ENCODE measurements at places on chromosomes 1 and 21.

GRCh38 chr1:36693161-36693525 is 210.4 kb upstream of the CSF3R start:
- DNase-seq, result no peak

- no peak for DNase-seq
Observed at GRCh38 chr21:34345892-34346291, 17.9 kb upstream of the KCNE2 start.

DNA sequence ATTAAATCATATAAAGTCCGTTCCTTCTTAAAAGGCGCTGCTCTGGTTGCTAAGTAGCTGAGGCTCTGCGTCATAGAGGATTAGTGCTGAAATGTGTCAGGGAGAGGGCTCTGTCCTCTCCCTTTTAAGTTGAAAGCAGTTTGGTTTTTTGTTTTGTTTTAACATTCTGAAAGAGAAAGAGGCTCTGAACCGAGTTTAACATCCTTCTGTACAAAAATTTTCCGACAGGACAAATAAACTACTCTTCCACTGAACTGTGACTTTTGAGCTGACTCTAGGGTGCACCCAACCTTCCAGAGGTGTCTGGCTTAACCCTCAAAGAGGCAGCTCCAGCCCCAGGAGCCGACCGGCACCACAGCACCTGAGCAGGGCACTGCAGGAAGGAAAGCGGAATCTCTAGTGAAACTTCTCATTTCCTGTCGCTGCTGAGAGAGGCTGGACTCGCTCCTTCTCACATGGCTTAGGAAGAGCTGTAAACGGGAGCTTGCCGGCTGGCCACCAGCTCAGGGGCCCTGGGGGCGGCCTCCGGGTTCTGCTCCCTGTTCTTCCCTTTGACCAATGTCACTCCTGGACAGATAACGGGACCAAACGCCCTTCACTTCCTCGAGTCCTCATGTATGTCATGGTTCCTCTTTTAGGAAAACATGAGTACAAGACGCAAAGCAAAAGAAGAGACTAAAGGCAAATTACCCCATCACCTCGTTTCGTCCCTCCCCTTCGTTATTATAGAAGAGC is 1.2 kb downstream of the VAV3 start:
- DNase-seq, result no peak

- no peak for DNase-seq
Observed at GRCh38 chr1:77636864-77637263, 45.6 kb downstream of the ZZZ3 start.

GRCh38 chr1:38444311-38444710 is 397.7 kb upstream of the POU3F1 start:
- DNase-seq, result no peak

DNA sequence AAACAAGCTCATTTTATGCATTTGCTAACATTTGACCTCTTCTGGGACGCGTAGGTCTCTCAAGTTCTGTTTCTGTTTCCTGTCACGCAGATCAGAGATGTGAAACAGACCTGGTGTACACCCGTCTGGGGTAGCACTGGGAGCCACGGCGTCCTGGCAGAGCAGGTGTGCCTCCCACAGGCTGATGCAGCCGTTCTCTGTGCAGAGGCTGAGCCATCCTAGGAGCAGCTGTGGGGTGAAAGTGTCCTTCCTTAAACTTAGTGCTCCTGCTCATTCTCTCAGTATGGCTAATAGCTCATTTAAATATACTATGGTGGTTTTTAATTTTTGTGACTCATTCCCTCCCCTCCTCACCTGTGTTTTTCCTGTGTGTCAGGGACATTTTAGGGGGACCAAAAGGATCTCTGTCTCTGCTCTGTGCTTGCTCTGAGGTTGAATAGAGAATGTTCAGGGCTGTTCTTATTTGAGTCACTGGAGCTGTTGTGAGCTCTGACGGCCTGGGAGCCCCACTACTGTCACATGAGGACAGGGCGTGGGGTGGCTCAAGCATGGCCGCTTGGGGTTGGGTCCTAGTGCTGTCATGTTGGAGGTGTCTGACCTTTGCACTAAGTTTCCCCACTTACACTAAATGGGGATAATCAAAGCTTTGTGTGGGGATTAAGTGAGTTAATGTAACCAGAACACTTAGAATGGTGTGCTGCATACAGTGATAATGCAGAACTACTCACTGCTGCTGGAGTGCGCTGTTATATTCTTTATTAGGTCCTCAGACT is 43.0 kb downstream of the GALNT2 start:
- DNase-seq, result no peak

DNA sequence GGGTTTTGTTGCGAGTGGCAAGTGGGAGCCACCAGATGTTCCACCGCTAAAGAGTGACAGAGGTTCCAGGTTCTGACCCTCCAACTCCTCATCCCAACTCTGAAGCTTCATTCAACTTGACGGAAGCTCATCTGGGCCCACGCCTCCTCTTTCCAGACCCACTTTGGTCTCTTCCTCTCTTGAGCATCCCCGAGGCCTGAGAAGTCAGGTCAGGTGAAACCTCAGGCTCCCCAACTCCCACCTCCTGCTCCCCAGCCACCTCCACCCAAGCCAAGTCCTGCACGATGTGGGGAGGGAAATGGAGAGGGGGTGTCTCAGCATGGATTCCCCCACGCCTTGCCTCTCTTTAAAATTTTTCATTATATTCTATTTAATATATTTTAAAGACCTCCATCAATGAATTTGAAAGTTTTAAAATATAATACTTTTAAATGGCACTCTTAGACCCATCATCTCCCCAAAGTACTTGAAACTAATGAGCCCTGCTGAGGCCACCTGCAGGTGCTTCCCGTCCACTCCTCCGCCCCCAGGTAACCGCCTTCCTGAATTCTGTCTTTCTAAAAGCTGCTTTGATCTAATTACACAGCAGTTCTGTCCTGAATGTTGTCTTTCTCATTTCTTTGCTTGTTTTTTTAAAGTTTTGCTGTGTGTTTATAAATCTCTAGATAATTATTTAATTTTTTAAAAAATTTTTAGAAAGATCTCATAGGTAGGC is 238.1 kb downstream of the KAZN start:
- DNase-seq, result no peak

DNA sequence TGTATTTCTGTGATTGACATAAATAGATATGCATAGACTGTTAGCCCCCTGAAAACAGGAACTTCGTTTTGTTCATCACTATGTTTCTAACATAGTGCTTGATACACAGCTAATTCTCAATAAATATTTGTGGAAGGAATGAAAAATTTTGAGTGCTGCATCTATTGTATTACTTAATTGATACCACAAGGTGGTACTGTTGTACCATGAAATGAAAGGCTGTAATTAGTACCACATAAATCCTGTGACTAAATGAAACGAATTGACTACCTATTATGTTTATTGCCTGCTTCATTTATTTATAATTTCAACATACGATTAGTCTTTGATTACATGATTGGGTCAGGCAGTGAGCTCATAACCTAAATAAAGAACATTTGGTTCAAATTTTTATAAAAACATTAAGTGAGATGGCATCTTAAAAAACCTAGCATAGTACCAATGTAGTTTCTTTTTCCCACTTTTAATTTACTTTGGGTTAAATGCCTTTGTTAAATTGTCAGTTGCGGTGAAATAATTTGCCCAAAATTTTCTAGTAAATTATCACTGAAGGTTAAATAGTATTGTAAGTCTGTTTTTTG is 15.0 kb upstream of the TGFB2 start:
- DNase-seq, result peak; percentile 17

DNA sequence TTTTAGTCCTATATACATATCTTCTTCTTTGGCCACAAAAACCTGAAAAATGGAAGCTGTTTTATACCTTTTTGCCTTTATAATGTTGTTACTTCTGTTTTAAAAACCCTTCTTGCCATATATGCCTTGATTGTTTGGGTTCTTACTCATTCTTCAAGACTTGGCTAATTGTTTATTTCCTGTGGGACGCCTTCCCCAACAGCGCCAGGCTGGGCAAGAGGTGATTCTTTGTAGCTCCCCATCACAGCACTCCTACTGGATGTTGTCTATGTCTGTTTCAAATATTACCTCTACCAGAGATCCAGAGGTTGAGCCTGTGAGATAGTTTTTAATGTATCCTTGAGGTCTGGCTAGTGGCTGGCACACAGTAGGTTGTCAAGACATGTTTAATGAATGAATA is 73.2 kb upstream of the CYP2J2 start:
- DNase-seq, result no peak

DNA sequence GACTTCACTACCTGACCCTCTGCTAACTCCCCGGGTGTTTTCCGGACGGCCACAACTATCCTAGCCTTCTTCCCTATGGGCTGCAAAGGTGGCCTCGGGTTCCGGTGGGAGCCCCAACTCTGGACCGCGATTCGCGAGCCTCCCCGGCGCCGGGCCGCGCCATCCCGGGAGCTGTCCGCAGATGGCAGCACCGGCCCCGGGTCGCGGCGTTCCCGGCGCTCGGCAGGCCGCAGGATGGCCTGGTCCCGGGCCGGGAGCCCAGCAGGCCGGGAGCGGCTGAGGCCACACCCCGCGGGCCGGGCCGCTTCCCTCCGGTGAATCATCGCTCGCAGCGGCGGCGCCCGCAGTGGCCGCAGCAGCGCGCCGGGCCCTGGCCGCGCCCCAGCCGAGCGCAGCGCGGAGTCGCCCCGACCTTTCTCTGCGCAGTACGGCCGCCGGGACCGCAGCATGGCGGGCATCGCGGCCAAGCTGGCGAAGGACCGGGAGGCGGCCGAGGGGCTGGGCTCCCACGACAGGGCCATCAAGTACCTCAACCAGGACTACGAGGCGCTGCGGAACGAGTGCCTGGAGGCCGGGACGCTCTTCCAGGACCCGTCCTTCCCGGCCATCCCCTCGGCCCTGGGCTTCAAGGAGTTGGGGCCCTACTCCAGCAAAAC is at the start of gene CAPN2:
Gene CAPN2 (plus strand): TSS at position 346 of the 656 bp plus-strand sequence. CDS start 102 bp downstream, at position 448.
- DNase-seq, result peak; percentile 60

- no peak for DNase-seq
Observed at GRCh38 chr1:32334274-32334861, 1.7 kb downstream of the MARCKSL1 start.

DNA sequence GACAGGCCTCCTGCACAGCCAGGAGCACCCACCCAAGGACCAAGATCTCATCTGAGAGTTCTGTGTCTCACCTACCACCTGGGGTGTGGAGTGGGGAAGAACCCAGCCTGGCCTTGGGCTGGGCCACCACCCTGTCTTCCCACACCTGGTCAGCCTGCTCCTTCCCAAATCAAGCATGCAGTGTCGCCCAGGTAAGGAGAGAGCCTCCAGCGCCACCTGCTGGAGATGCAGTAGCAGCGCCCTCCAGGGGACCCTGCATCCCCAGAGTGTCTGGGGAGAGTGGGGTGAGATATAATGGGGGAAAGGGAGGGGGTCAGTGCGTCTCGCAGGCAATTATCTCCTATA is 32.3 kb downstream of the KIAA2013 start:
- no peak for DNase-seq

DNA sequence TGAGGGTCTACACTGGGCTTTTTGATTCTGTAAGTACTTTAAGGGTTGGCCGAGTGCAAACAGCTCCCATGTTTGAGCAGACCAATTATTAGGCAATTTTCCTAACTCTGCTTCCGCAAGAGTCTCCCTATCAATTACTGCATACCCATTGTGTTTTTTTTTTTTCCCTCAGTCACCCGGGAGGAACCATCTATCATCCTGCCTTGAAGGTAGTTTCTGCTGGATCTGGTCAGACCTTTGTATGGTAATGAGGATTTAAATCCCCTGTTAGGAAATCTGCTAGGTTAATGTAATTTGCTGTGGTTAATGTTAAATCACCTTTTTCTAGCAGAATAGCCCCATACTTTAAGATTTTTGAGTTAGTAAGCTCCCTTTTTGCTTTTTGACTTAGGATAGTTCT is 40.8 kb upstream of the WARS2 start:
- DNase-seq, result no peak

GRCh38 chr1:181789395-181789794 is 272.1 kb downstream of the ZNF648 start:
- DNase-seq, result no peak

DNA sequence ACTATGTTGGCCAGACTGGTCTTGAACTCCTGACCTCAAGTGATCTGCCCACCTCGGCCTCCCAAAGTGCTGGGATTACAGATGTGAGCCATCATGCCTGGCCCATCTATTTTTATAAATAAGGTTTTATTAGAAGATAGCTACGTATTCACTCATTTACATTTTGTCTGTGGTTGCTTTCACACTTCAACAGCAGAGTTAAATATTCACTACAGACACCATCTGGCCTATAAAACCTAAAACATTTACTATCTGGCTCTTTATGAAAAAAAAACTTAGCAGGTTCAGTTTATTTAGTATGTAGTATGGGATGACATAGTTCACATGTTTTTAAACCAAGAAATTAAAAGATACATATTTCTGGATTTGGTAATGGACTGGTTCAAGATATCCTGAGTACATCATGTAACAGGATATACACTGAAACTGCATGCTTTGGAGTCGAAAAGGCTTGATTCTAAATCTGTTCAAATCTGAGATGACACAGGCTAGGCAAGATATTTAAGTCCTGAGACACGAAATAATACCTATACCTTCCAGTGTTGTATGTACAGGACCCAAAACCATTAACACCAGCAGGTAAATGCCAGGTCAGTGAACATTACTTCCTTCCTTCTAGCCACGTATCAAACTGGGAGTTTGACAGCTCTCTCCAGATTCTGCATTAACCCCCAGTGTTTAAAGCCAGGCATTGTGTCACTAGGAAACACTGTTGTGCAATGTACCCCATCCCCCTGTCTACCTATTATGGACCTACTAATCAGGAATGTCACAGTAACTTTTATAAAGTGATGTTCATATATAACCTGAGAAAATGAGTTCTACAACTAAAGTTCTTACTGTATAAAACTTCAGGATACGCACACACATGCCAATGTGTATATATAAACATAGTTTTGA is 54.3 kb upstream of the SDC3 start:
- DNase-seq, result no peak

DNA sequence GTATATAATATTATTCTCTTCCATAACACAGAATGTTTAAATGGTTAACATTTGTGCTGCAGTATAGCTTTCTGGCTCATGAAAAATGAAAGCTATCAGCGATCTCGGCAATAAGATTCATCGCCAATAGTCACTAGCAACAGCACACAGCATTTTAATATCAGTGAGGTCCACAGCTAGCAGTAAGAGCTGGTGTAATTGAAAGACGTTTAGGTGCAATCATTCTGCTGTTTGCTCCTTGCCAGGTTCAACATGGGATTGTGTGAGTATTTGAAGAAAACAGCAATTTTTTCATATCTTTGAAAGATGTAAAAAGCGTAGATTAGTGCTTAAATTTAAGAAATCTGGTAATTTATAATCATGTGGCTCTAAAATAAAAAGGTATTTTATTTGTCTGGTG is 20.1 kb downstream of the PRKACB start:
- no peak for DNase-seq

DNA sequence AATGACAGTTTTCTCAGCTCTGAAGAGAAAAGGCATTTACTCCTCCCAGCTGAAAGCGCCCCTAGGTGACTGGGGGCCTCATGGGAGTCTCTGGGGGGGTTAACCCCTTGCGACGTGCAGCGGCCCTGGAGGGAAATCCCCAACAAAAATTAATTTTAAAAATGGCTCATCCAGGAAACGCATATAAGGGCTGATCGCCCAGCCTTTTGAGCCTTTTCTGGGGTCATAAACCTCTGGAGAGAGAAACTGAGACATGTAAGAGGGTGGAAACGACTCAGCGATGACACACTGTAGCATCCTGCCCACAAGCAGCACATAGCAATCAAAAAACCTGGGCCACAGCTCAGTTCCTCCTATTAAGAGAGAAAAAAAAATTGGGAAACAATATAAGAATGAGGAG is 20.4 kb upstream of the HPDL start:
- no peak for DNase-seq

Measured in foreskin melanocyte (primary cell).